ENCODE measurements at places on chromosomes 2 and 18. TPM values are rescaled to one million over a fixed set of nuclear protein-coding genes. Genes with fewer than 3 reads are reported as not detected.

DNA sequence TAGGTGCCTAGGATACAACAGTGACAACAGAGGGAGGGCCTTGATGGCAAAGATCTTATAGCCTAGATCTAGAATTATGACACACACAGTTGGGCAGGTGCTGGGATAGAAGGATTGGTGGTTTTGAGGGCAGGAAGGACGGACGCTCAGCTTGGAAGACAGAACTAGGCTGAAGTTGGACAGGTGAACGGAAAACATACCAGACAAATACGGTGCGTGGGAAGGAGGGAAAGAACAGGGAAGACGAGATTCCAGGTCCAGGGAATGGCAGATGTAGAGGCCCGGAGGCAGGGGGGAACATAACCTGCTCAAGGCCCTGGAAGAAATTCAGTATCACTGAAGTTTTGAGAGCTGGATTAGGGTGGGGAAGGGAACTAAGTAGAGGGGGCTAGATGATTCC is 40.8 kb downstream of the CRACDL start:
- no peak for DNase-seq

GRCh38 chr2:238506371-238507068 is 79.8 kb downstream of the ASB1 start:
- no peak for DNase-seq

SLC9A4 gene
- polyA plus RNA-seq, result 8.1 TPM

PPP4R1 gene
- 88.7 TPM for polyA plus RNA-seq

ZNF396 gene
- polyA plus RNA-seq, result 7.2 TPM

All from right renal cortex interstitium (tissue), 3 donors.